ENCODE measurements at places on chromosomes 4 and X.

GRCh38 chrX:112866175-112866574 is 25.5 kb upstream of the AMOT start:
- no peak for DNase-seq

- no peak for DNase-seq
These were observed 1.6 kb downstream of the SCARB2 start for GRCh38 chr4:76211769-76212708.

DNA sequence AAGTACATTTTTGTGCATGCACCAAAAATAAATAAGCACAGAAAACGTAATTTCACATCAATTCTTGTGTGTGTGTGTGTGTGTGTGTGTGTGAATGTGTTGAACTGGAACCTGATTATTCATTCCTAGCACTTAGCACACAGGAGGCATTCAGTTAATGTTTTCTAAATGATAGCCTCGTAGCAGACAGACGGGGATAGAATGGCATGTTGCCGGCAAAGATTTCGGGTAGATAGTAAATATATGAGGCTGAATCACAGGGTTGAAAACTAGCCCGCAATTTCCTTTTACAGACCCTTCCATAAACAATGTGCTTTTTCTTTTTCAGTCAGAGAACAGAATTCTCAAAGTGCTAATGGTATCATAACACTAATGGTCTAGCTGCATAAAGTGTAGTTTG is 13.5 kb downstream of the MAOB start:
- no peak for DNase-seq

DNA sequence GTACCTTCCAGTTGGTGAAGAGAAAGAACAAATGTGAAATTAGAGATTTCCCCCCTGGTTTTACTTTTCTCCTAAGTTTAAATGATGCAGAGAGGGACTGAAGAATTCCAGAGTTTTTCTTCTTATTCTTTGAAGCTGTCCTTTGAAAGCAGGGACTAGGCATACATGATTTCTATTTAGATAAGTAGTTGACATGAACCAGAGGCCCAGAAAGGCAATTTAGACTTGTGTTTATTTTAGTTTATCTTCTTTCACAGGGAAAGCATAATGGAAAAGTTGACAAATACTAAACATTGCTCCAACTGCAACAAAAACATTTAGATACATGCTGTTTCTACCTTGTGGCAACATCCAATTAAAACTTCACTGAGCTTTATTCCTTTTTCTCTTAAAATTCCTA is 32.0 kb downstream of the PTPN13 start:
- no peak for DNase-seq

DNA sequence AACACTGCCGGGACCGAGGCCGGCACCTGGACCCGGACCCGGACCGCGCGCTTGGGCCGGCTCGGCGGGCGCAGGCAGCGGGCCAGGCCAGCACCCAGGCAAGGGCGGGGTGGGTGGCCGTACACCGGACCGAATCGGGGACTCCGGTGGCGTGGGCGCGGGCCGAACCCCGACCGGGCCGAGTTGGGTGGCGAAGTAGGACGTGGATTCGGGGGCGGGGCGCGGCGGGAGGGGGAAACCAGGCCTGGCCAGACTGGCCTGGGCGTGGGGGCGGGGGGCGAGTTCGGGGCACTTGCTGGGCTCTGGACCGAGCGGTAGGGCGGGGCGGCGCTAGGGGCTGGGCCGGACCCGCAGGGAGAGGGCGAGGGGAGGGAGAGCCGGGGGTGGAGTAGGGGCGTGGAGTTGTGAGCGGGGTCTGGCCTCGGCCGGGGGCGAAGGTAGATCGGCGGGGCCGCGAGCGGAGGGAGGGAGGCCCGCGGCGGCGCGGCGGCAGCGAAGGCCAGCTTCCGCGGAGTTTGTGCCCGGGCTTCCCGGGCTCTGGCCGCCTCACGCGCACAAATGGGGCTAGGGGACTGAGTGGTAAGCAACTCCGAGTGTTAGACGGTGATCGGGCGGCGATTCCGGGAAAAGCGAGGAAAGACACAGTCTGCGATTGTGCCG is 1.8 kb upstream of the BCORL1 start:
- no peak for DNase-seq

DNA sequence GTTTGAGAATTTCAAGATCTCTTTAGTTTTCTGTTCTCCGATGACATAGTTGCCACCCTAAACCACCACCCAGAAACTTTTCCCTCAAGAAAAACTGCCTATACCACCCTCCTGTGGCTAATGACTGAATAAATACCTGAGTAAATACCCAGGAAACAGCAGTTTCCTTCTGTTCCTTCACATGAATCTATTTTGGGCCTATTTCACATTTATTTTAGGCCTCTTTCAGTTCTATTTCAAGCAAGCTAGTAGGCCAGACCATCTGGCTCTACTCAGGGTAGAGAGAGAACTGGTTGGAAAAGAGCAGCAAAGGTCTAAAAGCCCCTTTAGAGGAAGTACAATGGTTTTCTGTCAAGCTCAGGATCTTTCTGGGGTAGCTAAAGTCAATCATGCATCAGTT is 23.4 kb downstream of the ARHGEF9 start:
- DNase-seq = no peak

GRCh38 chrX:130005089-130005807 is 22.8 kb downstream of the BCORL1 start:
- DNase-seq = no peak

DNA sequence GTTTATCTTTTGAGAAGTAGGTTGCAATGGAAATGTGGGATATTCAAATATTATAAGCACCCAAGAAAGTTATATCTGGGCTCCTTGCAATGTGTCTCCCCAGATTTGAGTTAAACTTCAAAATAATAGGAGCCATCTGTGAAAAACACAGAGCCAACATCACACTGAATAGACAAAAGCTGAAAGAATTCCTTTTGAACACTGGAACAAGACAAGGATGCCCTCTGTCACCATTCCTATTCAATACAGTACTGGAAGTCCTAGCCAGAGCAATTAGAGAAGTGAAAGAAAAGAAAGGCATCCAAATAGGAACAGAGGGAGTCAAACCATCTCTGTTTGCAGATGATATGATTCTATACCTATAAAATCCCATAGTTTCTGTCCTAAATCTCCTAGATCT is 114.3 kb upstream of the IL1RAPL1 start:
- no peak for DNase-seq

Data from amygdala (tissue), 56 donors.